Progenitor cell of endocrine pancreas (in vitro differentiated cells): ENCODE measurements at places on chromosomes 12 and 14. TPM values are rescaled to one million over a fixed set of nuclear protein-coding genes. Genes with fewer than 3 reads are reported as not detected.

GRCh38 chr14:105322791-105323556 lies 8.4 kb downstream of the PACS2 start:
- no peak for DNase-seq

DNA sequence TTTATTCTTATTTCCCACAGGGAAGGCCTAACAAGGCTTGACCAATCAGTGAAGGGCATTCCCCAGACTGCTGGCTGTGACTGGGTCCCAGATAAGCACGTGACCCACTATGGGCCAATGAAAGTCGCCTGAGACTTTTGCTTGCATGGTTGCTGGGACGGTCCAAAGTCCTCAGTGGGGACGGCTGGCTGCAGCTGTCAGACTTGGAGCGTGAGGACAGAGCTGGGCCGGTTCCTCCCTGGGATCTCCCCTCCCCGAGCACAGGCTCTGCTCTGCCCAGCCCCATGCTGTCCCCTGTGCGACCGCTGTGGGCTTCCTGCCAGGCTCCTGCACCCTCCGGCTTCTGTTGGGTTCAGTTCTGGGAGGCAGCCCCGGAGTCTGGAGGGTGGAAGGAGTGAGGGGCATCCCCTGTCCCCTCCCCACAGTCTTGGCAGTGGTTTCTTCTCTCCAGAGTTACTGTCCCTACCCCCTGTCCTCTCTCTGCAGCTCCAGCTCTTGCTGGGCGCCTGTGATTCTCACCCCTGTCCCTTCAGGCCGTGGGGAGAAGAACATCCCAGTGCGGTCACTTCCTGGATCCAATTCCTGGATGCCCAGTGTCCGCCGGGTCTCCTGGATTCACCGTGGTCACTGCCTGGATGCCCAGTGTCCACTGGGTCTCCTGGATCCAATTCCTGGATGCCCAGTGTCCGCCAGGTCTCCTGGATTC lies 50.1 kb downstream of the GALNT9 start:
- no peak for DNase-seq

GRCh38 chr12:95646781-95647190 lies 95.5 kb upstream of the USP44 start:
- no peak for DNase-seq

GRCh38 chr14:64817631-64818030 lies 62.1 kb downstream of the SPTB start:
- no peak for DNase-seq

GRCh38 chr14:77488558-77488957 lies 10.1 kb downstream of the ISM2 start:
- DNase-seq: no peak

GRCh38 chr12:39505023-39505422 lies 62.1 kb upstream of the KIF21A start:
- DNase-seq: no peak

- no peak for DNase-seq
Measured at GRCh38 chr12:79000501-79000900, 135.9 kb downstream of the SYT1 start.

DNA sequence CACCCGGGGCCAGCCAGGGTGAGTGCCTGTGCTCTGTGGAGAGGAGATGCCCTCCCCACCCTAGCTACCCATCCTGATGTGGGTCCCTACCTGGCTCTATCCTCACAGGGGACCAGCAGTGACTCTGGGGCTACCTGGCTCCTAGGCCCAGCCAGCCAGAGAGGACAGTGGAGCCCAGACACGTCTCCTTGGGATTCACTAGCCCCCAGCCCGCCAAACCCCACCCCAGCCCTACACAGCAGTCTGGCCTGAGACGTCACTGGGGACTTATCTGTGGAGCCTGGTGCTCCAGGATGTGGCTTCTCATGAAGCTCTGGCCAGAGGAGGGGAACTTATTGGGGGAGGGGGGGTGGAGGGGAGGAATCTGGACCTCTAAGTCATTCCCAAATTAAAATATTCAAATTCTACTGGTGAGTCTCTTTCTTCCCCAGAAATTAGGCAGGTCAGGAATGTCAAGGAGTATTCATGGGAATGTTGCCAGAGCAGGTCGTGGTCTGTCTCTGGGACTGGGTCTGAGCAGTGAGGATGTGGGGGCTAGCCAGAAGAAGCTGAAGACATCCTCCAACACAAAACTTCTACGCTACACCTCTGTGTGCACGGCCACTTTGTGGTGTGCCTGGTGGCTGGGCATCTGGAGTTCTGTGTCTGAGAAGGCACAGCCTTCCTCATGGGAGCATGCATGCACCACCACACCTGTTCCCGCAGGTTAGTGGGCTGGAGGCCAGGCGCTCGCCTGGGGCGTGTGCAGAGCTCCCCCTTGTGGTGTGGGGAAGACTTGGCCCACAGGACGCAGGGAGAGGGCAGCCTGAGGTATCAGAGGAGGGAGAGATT lies 2.7 kb downstream of the CMTM5 start:
- DNase-seq: peak; percentile 65

GRCh38 chr12:53817021-53817389 lies 65.2 kb upstream of the CISTR start:
- no peak for DNase-seq

DNA sequence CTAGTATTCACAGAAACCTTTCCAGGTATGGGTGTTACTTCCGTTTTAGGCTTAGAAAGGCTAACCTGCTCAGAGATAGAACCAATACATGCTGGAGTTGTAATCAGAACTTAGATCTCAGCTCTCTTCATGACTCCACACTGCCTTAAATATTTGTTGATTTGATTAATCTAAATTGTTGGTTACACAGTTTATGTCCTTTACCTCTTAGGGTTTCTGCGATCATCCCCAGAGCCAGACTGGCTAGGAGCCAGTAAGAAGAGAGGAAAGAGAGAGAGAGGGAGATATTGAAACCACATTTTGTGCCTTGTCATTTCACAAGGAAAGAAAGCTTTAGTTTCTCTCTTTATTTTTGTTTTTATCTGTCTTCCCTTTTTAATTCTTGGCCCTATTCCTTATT lies 16.8 kb upstream of the MGP start:
- no peak for DNase-seq

DNA sequence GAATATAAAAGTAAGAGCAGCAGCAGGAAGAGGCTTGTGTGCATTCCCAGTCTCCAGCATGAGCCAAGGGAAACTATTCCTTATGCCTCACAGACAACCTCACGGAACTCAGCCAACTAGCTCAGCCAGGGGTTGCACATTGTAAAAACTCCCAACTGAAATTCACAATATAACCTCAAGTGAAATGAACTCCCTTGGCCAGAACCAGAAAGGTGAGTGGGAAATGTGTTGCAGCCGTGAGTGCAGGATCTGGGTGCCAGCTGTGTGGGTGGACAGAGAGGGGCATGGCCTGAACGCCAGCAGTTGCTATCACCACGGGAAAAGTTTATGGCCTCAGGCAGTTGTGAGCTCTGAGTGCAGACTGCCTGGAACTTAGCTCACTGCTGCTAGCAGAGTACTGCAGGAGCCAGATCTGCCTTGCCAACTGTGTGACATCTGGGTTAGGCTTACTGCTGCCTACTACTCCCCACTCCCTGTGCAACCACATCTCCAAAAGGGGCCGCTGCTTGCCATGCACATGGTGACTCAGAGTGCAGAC lies 2.3 kb upstream of the CLEC1A start:
- no peak for DNase-seq

GRCh38 chr12:53098354-53098981 lies 1.0 kb downstream of the IGFBP6 start:
- DNase-seq: no peak

DNA sequence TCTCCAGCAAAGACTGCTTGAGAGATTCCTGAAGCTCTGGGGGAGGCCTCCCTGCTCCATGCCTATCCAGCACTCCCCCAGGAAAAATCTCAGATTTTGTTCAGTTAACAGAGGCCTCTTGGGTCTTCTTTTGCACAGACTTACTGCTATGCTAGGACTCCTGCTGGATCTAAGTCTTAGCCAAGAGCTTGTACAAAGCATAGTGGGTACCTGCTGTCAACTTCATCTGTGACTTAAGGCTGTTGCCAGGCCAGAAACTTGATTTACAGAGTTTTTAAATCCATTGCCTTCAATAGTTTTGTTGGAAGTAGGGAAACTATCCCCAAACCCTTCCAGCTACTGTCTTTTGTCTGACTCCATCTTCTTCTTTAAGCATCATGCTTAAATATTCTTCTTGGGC lies 140.5 kb downstream of the SMOC1 start:
- no peak for DNase-seq

DNA sequence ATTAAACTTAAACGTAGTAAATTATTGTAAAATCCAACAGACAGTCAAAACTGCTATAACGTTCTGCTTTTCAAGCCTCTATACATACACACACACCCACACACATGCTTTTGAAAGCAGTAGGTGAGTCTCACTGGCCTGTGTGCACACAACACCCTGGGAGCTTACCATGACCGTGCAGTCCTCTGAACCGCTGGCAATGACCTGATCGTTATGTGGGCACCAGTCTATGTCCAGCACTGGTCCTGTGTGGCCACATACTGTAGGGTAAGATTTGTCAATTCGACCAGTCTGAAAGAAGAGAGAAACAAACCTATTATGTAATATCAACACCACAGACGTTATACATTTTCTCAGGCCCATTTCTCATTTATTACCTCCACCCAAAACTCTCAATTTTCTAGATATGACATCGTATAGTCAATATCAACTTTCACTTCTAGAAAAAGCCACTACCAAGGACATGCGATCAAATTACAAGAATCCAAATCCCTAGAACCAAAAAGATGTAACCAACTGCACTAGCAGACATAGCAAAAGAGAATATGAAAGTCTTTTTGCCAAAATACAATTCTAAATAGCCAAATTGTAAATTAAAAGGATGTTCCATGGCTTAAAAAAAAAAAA lies 44.5 kb upstream of the SELPLG start:
- DNase-seq: no peak

GRCh38 chr14:71783786-71784185 lies 148.4 kb upstream of the RGS6 start:
- DNase-seq: no peak

- peak; percentile 44 for DNase-seq
Measured at GRCh38 chr12:2244013-2244861, 191.4 kb downstream of the CACNA1C start.

- DNase-seq: no peak
Measured at GRCh38 chr12:127381681-127382080, 885.3 kb upstream of the TMEM132C start.

VRTN gene
- 1.2 and 1.5 TPM in 2 replicates for total RNA-seq

TMEM119 gene
- 0.24 TPM in 1 of 2 replicates, not detected in the other for total RNA-seq

KCNA1 gene
- not detected in 2 replicates for total RNA-seq

SALL2 gene
- total RNA-seq: 83.5 and 89.2 TPM in 2 replicates

ACSS3 gene
- 15.9 and 20.9 TPM in 2 replicates for total RNA-seq

ART4 gene
- total RNA-seq: 0.18 and 0.29 TPM in 2 replicates

TESPA1 gene
- not detected in 2 replicates for total RNA-seq
